ENCODE measurements at places on chromosomes 2 and 18.

DNA sequence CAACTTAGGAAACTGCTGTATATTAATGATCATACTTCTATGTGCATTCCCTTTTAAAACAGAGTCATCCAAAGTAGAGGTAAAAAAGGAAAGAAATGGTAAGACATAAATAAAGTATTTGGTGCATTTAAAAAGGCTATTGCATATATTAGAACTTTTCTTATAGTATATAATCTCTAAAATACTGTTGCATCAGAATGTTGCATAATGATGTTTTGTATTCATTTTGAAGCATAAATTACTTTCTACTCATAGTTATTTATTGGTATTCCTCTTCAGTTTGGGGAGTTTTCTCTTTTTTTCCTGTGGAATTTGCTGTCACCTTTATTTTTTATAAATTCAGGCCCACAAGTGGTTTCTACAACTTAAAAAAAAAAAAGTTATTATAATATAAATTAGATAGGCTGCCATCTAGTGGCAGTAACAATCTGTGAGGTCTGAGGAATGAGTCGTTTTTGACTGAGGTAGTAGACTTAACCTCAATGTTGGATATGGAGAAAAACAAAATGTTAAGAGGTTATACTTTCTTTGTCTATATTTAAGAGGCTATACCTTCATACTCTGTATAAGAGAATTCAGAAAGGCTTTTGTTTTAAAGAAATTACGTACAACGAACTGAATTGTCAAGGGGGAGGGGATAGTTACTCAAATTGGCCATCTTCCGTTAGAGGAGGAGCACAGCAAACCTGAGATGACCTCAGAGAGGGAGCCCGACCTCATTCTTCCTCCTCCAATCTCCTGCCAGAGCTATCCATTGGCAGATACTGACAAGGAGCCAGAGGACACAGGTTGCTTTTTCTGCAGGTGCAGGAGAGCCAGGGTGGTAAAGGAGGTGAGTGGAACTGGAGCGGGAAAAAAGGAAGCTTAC, 23.8 kb downstream of the ANKAR start:
- DNase-seq, result peak; percentile 40

GRCh38 chr2:241036397-241036963, 38.1 kb downstream of the SNED1 start:
- DNase-seq, result no peak

DNA sequence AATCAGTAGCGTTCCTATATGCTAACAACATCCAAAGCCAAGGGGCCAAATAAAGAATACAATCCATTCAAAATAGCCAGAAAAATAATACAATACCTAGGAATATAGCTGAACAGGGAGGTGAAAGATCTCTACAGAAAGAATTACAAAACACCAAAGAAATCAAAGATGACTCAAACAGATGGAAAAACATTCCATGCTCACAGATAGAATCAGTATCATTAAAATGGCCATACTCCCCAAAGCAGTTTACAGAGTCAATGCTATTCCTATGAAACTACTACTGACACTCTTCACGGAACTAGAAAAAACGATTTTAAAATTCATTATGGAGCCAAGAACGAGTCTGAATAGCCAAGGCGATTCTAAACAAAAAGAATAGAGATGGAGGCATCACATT, 57.4 kb downstream of the CCBE1 start:
- no peak for DNase-seq

DNA sequence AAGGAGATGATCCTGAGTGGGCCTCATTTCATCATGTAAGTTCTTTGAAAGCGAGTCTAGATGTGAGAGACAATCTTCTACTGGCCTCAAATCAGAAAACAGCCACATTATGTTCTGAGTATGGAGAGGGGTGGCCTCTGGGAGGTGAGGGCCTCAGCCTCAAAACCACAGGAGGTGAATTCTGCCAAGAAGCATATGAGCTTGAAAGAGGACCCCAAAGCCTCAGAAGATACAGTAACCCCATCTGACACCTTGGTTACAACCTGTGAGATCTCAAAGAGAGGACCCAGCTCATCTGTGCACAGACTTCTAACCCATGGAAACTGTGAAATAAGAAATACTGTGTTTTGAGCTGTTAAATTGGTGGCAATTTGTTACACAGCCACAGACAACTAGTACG, 200.1 kb downstream of the ARHGAP15 start:
- DNase-seq, result no peak

- DNase-seq, result no peak
Measured at GRCh38 chr2:162521871-162522650, 178.1 kb downstream of the GCA start.

GRCh38 chr2:205989271-205990071, 96.5 kb downstream of the INO80D start:
- no peak for DNase-seq

DNA sequence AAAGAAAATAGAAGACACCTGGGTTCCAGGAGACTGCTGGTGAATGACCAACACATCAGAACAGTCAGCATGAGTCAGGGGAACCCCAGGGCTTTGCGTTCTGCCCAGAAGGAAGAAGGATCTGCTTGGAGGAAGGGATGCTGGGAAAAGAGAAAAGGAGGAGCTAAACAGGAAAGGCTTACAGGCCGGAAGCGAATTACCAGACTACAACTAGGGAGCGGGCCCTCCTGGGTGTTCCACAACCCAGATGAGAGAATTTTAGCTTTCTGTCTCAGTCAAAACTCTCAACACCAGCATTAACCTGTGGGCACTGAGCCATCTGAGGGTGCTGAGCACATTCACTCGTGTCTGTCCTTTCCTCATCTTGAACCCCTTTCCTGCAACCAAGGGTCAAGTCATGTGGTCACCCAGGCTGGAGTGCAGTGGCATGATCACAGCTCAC, 19.2 kb downstream of the CDC42EP3 start:
- DNase-seq, result peak; percentile 69

GRCh38 chr18:36337679-36338402, 40.3 kb downstream of the FHOD3 start:
- no peak for DNase-seq

DNA sequence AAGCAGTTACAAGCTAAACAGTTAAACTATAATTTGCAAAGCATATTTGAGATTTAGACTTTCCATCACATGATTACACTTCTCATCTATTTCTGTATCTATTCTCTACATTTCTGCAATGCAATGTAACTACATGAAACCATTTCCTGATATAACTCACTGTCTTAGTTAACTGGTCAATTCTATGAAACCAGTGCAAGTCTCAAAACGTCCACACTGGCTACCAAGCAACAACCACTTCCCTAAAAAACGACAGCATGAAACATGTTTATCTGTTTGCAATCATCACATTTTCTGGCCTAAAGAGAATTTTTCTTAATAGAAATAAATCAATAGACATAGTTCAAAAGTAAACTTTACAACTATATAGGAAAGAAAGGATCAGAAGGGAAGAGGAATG, 17.4 kb downstream of the FECH start:
- DNase-seq, result no peak

DNA sequence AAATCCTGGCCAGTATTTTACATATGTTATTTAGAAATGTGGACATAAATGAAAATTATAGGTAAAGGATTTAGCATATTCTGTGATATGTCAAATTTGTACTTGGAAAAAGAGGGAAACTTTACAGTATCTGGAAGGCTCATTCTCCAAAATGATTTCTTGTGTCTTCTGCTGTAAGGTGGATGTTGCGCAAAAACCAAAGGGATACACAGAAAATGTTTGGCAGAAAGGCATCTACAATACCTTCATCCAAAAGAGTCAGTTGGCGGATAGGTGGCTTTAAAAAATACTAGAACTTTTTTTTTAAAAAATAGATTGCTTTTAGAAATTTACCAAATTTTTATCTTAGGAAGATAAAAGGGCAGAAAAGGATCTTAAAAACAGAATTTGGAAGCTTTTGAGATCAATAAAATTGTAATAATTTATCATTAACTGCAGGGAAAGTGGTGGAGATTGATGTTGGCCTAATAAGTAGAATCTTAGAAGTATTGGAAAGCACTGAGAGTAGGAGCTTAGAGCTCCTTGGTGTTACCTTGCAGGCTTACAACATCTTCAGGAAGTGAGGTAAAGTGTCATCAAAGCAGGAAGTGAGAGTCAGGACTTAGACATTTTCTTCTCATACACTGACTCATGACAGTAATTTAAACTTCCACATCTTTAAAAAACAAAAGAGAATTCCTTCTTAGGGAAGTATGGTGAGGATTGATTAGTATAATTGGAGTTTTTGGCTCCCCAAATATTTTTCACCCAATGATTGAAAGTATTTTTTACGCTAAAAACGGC, 2.1 kb downstream of the NABP1 start:
- DNase-seq, result peak; percentile 42

GRCh38 chr2:241773511-241774418, 2.9 kb upstream of the GAL3ST2 start:
- DNase-seq, result peak; percentile 9

GRCh38 chr18:39521164-39521563, 1955.6 kb upstream of the CELF4 start:
- DNase-seq, result no peak

GRCh38 chr2:69034845-69035244, 21.9 kb downstream of the ANTXR1 start:
- no peak for DNase-seq

DNA sequence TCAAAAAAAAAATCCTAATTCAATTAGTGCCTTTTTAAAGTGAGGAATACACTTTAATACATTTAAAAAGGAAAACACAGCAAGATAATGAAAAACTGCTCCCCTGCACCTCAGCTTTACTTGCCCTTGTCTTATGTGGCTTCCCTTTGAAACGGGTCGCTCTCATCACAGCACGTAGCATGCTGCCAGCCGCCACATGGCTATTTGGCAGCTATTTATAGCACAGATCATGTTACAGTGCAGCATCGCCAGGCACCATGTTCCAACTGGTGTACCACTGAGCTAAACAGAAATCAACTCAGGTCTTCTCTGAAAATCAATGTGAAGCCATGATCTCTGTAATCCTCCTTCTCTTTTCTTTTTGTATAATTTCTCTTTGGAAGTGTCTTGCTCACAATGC, 65.1 kb downstream of the TMEM182 start:
- DNase-seq, result no peak

DNA sequence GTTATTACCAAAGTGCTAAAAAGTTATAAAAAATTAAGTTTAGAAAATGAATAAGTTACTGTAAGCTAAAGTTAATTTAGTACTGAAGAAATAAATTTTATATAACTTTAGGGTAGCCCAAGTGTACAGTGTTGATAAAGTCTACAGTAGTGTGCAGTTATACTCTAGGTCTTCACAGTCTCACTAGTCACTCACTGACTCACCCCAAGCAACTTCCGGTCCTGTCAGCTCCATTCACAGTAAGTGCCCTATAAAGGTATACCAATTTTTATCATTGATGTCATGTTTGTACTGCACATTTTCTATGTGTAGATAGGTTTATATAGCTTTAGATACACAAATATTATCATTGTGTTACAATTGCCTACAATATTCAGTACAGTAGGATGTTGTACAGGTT, 518.3 kb upstream of the PIK3C3 start:
- DNase-seq, result no peak

DNA sequence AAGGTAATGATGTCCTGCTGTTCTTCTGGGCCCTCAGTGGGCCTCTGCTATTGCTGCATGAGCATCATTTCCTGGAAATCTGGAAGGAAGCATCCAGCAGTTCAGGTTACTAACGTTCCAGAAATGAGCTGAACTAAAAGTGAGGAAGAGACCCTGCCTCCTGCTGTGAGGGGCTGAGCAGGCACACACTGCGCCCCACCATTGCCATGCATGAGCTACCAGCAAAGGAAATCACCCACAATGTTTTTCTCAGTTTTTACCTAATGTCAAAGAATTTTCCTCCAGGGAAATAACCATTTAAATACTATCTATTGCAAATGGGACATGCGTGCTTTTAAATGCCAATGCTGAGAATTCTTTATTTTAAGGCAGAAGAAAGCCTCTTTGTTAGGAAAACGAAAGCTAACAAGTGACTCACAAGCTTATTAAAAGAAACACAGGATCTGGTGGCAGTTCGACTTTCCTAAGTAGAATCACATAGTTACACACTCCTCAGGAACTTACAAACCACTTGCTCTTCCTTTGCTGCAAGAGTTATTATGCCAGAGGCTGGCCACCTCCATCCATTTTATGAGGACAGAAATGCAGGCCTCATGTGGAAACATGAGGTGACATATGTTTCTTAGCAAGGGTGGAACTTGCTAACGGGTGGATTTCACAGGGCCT, 152.6 kb upstream of the TTC39C start:
- DNase-seq, result peak; percentile 81

DNA sequence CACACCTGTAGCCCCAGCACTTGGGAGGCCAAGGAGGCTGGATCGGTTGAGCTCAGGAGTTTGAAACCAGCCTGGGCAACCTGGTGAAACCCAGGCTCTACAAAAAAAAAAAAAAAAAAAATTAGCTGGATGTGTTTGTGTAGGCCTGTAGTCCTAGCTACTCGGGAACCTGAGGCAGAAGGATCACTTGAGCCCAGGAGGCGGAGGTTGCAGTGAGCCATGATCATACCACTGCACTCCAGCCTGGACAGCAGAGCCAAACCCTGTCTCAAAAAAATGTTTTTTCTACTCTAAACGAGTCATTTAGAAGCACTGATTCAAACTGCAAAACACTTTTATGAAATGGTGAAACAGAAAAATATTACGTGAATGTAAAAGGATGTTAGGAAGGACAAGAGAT, 69.1 kb upstream of the SLC39A10 start:
- DNase-seq, result no peak

DNA sequence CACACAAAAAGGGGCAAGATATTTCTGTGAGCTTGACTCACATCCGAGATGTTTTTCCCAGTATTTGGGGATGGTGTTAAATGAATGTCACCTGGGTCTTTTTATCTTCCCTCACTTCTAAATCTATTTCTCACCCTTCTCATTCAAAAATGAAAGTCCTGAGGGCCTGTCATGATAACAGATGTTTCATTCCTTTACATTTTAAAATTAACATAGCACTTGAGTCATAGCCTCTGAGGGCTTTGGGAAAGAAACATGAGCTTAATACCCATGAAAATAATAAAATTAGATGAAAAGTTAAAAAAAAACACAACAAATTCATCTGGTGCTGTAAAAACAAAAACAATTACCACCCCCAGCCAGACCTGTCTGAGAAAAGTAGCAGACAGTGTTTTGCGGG, 226.7 kb downstream of the HNMT start:
- no peak for DNase-seq

GRCh38 chr2:28250006-28250405, 142.7 kb upstream of the FOSL2 start:
- DNase-seq, result peak; percentile 50

GRCh38 chr2:182854375-182855105, 11.9 kb downstream of the FRZB start:
- DNase-seq, result no peak

DNA sequence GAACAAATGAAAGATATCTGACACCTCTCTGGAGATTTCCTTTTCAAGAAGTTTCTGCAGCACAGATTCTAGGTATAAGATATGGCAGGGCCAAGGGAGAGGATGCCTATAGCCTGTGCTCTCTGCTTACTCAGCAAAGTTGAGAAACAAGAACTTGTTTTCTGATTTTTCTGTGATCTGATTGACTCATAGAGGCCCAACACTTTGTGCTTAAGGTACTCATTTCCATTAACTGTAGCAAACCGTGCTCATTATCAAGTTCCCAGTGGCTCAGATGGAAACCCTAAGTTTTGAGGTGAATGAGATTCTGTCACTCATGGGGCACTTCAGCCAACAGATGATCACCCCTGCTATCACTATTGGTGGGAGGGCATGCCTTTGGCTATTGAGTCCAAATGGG, 124.3 kb downstream of the SP100 start:
- DNase-seq, result no peak

GRCh38 chr2:54330162-54330925, 74.3 kb upstream of the TSPYL6 start:
- peak; percentile 99 for DNase-seq

Measured in GM03348 (cell line).